ENCODE measurements at places on chromosomes 5 and 9. TPM values are rescaled to one million over a fixed set of nuclear protein-coding genes. Genes with fewer than 3 reads are reported as not detected.

Gene PAPPA
- 0.64 TPM for total RNA-seq

Gene GARNL3
- 3.5 TPM for total RNA-seq

DNA sequence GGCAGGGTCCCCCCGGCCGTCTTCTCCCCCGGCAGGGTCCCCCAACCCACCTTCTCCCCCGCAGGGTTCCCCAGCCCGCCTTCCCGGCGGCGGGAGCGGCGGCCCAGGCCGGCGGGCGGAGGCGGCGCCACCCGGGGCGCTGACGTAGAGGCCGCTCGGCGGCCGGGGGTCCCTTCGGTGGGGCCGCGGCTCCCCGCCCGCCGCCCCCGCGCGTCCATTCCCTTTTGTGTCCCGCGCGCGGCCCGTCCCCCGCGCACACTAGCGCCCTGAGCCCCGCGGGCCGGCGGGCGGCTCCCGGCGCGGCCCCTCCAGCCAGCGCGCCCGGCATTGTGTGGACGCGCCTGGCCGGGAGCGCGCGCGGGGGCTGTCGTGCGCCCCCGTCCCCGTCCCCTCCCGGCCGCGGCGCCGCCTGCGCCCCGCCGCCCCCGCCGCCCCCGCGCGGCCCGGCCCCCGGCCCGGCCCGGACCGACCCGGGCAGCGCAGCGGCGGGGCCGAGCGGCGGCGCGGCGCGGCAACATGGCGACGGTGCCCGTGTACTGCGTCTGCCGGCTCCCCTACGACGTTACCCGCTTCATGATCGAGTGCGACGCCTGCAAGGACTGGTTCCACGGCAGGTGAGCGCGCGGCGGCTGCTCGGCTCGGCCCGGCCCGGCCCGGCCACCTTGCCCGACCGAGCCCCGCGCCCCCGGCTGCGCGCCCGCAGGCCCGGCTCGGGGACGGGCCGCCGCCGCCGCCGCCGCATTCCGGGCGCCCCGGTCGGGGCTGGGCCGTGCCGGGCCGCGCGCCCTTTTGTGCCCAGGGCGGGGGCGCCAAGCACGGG, at the start of gene PHF2:
Gene PHF2 (plus strand): TSS at position 327 of the 820 bp plus-strand sequence. CDS start 190 bp downstream, at position 517.
- DNase-seq = peak; percentile 43

GRCh38 chr9:130935648-130936271, 3.3 kb downstream of the FIBCD1 start:
- no peak for DNase-seq
